ENCODE measurements at places on chromosomes 1 and 21.
A peak's percentile ranks its signal among the peaks of the same experiment; 100 is the strongest.

GRCh38 chr21:37145635-37146111, 72.6 kb downstream of the TTC3 start:
- DNase-seq = no peak

DNA sequence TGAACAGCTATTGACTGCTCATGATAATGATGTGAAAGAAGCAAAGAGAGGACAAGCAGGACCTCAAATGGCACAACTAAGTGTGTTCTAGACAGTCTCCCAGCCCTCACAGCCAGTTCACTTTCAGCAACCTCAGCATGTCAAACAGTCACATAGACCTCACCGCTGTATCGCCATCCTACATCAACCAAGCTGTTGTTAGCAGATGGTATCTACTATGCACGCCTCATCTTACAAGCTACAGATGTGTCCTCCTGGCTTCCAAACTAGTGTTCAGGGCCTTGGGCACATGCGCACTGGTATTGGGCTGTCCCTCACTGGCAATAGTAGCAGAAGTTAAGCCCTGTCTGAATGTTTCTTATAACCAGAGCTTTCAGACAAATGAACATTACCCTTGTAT, 28.4 kb downstream of the EVI5 start:
- DNase-seq = no peak

- no peak for DNase-seq
These were observed 311.0 kb upstream of the CXADR start for GRCh38 chr21:17201741-17202260.

DNA sequence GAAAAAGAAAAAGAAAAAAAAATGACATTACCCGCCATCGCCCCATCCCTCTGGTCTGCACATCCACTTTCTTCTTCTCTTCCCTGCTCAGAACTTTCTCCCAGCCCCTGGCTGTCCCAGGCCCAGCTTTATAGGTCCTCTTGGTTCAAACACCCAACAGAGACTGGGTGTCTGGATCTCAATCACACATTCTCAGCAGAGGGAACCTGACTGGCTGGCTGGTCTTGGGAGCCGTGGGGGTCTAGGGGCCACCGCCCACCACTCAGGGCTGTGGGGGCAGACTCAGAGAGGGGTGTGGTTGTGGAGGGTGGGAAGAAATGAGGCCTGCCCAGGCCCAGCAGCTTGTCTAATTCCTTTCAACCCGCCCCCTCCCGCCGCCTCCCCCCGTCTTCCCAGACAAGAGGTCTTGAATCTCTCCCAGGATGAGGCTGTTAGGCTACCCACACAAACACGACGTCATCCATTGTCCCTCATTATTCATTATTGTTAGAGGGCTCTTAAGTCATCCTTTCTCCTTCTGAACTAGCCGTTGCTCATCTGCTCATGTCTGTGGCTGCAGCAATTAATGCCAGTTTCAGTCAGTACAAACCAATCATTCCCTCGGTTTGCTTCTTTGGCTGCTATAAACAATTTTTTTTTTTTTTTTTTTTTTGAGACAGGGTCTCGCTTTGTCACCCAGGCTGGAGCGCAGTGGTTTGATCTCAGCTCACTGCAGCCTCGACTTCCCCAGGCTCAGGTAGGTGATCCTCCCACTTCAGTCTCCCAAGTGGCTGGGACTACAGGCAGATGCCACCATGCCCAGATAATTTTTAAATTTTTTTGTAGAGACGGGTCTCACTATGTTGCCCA, 40.6 kb upstream of the CLIC4 start:
- peak; percentile 64 for DNase-seq

DNA sequence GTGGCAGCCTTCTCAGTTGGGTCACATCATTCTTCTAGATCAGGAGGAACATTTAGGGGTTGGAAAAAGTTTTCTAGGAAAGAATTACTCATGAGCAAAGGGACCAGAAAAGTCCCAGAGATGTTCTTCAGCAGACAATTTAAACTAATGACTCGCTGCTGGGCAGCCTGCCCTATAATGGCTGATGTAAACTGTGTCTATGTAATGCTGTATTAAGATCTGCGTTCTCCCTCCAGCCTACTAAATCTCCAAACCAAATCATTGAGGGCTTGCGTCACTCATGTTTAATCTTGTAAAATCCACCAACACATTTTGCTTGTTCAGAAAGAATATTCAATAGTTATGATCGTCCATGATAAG, 92.1 kb downstream of the LRRC8C start:
- DNase-seq = no peak

DNA sequence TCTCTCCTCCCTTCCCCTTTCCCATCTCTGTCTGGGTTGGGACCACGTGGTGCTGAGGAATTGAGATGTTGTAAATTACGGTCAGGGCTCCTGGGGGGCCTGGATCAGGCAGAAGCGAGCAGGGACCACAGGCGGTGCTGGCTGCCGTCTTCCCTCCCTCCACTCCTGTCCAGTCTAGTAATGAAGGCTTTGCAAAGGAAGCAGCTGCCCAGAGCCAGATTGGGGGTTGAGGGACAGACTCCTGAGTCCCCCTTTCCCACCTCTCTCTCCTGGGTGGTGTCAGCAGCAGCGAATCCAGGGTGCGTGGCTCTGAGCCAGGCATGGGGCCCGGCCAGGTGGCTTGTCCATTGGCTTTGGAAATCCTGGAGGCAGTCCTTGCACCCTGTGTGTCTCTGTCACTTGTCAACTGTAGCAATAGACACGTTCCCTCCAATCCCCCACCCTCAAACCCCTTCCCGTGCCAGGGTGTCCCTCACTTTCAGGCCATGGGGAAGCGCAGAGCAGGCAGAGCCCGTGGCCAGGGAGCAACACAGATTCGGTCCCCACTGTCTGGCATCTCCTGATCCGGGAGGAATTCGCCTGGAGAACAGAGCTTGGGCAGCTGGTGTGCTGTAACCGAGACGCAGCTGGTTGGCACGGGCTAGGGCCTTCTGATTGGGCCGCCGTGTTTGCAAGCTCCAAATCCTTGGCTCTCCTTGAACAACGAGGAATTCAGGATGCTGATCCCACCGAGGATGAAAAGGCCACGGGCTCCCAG, 64.8 kb upstream of the WNT4 start:
- no peak for DNase-seq

- DNase-seq = peak; percentile 60
These were observed 191.5 kb downstream of the SDCCAG8 start for GRCh38 chr1:243447347-243447746.

GRCh38 chr1:145846201-145846612, 777 bp downstream of the NUDT17 start:
- peak; percentile 40 for DNase-seq

GRCh38 chr1:154764773-154765172, 105.3 kb downstream of the KCNN3 start:
- no peak for DNase-seq

DNA sequence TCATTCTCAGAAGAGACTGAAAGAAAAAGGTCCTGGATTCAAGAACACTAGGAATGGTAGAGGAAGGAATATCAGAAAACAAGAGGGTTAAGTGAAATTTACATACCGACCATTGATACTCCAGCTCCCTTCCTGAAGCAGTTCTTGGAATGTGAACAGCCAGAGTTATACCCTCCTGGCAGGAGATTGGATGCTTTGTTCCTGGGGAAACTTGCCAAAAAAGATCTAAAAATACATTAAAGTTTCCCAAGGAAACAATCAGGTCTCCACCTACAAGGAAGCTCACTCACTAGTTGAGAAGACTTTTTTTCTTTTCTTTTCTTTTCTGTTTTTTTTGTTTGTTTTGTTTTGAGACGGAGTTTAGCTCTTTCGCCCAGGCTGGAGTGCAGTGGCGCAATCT, 91.1 kb downstream of the HLX start:
- no peak for DNase-seq

GRCh38 chr1:112423207-112423606, 27.2 kb downstream of the CTTNBP2NL start:
- DNase-seq = no peak

- DNase-seq = no peak
These were observed 6.3 kb downstream of the INTS11 start for GRCh38 chr1:1318131-1318652.

DNA sequence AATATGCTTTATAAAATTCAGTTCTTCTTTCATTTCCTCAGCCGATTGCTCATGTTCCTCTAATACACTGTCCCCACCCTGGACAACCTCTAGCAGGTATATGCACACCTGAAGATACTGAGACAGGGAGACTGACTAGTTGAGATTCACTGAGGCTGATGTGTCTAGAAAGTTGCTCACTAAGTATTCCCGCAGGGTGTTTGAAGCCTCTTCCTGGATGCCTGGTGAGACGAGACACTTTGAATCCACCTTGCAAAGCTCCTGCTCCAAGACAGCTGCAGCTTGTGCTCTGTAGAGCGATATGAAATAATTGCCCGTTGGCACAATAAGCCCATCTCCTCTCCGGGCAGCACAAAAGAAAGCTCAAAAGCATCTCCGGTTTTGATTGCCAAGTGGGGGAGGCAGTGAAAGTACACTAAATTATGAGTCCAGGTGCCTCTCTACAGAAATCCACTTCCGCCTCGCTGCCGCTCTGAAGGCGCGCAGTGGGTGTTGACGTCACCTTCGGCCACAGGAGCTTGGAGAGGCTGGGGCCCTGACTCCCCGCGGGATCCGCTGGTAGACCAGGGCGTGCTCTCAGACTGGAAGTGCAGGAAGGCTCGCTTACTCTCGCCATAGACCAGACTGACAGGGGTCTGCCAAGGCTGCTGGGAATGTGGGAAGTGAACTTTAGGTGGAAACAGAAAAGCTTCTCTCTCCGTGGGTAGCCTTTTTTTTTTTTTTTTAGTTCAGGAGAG, 46.3 kb downstream of the GPA33 start:
- peak; percentile 28 for DNase-seq

DNA sequence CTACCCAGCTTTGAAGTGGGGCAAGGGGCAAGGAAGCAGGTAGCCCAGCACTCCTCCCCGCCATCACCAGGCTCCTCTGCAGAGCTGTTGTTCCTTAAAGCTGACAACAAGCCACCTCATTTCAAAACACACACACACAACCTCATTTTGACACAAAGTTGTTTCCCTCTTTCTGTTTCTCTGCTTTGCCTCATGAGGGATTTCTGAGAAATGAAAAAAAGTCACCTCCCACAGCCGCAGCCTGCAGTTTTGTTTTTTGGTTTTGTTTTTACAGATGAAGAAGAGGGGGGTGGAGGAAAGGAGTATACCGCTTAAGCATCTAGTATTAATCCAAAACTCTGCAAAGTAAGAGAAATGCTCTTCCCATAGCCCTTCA, 12.1 kb downstream of the MCL1 start:
- DNase-seq = peak; percentile 88

GRCh38 chr1:21537932-21538630, 28.9 kb downstream of the ALPL start:
- no peak for DNase-seq

DNA sequence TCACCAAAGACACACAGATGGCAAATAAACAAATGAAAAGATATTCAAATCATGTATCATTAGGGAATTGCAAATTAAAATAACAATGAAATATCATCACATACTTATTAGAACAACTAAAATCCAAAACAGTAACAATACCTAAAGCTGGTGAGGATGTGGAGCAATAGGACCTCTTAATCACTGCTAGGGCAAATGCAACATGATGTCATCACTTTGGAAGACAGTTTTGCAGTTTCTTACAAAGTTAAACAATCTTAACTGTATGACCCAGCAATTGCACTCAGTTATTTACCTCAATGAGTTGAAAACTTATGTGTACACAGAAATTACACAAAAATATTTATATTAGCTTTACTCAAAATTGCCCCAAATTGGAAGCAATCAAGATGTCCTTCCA, 47.3 kb downstream of the SELENOF start:
- peak; percentile 48 for DNase-seq

DNA sequence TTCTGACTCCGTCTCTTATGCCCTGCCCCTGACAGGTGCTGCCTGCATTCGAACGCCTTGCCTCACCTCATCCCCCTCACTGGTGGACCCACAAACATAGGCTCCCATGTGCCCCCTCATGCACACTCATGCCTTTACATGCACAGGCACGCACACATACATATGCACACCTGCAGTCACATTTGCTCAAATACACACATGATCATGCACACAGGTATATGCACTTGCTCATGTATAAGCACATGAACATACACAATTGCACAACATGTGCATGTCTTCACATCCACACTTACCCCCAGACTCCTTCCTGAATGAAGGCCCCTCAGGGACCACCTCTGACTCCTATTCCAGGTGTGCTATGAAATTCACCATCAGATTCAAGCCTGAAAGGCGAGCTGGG, 506.9 kb downstream of the PTPRU start:
- DNase-seq = no peak

- DNase-seq = no peak
These were observed 13.2 kb upstream of the CEP350 start for GRCh38 chr1:179941454-179941853.

GRCh38 chr1:87292684-87293493, 35.8 kb upstream of the LMO4 start:
- peak; percentile 62 for DNase-seq

DNA sequence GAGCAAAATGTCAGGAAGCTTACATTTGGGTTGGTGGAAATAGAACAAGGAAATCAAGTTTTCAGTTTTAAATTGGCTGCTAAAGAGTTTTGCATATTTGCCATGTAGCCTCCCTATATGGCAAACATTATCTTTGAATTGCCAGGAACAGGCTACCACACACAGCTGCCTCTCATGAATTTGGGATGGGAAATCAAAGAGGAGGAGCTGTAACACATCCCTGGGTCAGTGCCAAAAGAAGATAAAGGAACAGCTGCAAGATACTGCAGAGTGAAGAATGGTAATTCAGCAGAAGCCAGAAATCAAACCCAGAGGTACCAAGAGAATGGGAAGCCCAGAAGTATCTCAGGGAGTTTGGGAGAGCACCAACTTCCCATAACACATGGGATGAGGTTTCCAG, 18.6 kb upstream of the RASAL2 start:
- no peak for DNase-seq

- no peak for DNase-seq
These were observed 28.4 kb downstream of the METTL13 start for GRCh38 chr1:171809834-171810233.

GRCh38 chr21:35394634-35395369, 345.7 kb upstream of the RUNX1 start:
- DNase-seq = peak; percentile 22

- no peak for DNase-seq
These were observed 321.6 kb downstream of the PTPRU start for GRCh38 chr1:29557701-29558600.

DNA sequence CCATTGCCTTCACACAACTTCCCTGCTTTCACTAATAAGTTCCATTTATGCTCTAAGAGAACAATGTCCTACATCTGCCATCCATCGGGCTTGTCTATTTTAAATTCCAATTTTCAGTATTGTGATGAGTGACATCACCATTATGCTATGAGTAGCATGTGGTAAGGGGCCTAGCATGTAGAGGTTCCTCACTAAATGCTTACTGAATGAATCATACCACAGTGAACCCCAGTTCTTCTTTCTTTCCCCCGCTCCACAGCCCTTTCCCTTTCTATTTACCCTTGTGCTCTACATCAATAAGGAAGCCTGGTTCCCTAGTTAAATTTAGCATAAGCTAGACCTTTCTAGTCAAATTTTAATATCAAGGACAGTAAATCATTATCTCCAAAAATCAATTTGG, 195.0 kb upstream of the RGS18 start:
- peak; percentile 38 for DNase-seq

- DNase-seq = no peak
These were observed 26.6 kb upstream of the COL18A1 start for GRCh38 chr21:45378258-45378966.
